ENCODE measurements at places on chromosomes 6 and 20. TPM values are rescaled to one million over a fixed set of nuclear protein-coding genes. Genes with fewer than 3 reads are reported as not detected.

DNA sequence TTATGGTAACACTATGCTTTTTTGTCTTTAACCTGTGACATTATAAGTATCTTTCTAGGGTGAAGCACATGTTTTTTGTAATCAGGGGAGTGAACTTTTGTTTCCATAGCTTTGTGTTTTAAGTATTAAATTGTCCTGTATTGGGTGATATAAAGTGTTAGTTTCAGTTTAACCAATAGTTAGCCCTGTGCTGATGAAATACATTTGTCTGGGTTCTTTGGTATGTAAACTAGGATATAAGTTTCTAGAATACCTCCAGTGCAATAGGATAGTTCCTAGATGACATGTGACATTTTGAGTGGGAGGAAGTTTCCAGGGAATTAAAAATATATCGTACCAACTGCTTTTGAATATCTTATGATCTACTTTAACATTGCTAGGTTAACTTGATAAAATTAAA is 611.0 kb upstream of the MARCKS start:
- DNase-seq: no peak

- no peak for DNase-seq
Observed at GRCh38 chr6:142682985-142683384, 262.0 kb downstream of the HIVEP2 start.

GRCh38 chr20:6697228-6697972 is 70.1 kb upstream of the BMP2 start:
- no peak for DNase-seq

DNA sequence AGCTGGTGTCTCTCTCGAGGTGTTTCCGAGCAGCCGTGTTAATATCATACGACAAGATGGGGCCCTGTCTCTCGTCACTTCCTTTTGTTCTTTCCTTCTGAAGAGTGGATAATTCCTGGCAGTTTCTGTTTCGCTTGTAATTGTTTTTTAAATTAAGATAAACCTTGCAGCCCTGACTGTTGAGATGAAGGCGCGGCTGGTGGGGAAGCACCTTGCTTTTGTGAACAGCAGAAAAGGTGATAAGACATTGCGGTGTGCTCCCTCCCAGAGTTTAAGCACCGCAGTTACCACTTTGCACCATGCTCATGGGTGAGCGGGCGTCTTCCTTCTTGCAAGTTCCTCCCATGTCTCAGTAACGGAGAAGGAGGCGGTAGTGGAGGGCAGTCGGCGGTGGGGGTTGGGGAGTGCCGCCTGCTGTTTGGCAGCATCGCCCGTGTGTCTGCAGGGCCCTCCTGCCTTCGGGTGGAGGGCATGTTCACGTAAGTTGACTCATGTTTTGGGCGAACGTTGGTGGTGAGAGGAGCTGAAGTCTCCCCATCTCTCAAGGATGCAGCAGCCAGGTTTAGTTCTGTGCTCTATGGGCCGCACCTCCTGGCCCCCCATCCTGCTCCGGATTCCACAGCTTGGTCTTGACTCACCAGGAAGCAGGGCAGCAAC is 345.9 kb downstream of the TAF4 start:
- peak; percentile 52 for DNase-seq

The TSPO2 gene
- total RNA-seq: not detected

GRCh38 chr20:11302436-11302835 is 615.3 kb upstream of the BTBD3 start:
- no peak for DNase-seq

DNA sequence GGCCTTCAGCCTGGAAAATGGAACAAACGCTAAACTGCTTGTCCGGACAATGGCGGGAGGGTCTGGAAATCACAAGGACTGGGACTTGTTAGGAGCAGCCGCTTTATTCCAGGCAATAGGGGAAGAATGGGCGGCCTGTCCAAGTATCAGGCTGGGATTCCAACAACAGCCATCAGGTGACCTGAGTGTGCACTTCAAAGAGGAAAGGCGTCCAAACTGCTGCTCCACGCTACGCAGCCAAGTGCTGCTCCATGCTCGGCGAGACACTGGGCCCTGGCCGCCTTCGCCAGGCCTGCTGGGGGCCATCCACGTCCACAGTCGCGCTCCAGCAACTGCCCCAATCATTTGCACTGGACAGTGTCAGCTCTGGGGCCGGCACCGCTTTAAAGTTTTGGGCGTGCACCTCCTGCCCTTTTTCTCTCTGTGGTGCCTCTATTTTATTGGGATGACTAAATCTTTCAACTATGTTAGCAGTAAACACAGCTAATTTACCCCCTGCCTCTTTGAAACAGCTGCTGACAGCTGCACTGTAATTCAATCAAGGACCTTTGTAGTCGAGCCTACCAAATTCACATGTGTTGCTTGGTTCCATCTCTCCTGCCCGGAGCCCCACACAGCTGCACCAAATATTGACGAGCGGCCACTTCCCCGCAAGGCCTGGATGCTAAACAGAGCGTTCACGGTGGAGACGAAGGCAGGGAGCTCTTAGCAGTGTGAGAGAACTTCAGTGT is 98.3 kb downstream of the BMP7 start:
- no peak for DNase-seq

DNA sequence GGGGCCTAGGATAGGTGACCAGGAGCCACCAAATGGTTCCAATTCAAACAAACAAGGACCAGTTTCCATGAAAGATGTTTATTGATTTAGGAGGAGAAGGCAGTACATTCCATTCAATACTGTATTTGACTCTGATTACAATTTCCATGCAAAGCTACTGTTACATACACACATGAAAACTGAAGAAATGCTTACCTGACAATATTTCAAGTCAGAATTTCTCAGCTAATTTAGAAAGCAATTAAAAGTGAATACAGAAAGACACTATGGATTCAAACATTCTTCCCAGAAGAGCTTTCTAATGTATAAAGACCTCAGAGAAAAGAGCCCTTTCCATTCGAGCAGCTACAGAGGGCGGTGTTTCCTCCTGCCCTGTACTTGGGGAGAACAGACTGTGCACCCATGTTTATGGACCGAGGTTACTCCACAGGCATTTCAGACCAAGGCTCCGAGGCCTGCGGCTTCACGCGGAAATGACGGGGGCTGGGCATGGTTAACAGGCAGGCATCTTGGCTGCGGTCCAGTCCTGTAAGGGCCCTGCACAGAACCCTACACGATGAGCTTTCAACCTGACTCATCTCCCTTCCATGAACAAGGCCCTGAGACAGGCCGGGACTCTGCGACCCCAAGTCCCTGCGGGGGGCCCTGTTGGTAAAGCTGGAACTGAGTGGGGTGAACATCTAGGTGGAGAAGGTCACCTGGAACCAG is 25.7 kb upstream of the TCFL5 start:
- DNase-seq: no peak

The IGF2R gene
- 38.5 TPM for total RNA-seq

GRCh38 chr20:44850272-44850671 is 35.2 kb upstream of the YWHAB start:
- DNase-seq: no peak

The TNNC2 gene
- total RNA-seq: 0.79 TPM

The FAM210B gene
- 10.8 TPM for total RNA-seq

The SGK2 gene
- 0.76 TPM for total RNA-seq

The MLN gene
- total RNA-seq: not detected

GRCh38 chr6:132219901-132220300 is 181.4 kb downstream of the MOXD1 start:
- no peak for DNase-seq

The WFDC2 gene
- total RNA-seq: not detected

Data from CD8-positive, alpha-beta T cell (primary cell).